ENCODE measurements at places on chromosomes 3 and 15.

GRCh38 chr15:79560384-79560783 lies 128.2 kb downstream of the MINAR1 start:
- no peak for DNase-seq

DNA sequence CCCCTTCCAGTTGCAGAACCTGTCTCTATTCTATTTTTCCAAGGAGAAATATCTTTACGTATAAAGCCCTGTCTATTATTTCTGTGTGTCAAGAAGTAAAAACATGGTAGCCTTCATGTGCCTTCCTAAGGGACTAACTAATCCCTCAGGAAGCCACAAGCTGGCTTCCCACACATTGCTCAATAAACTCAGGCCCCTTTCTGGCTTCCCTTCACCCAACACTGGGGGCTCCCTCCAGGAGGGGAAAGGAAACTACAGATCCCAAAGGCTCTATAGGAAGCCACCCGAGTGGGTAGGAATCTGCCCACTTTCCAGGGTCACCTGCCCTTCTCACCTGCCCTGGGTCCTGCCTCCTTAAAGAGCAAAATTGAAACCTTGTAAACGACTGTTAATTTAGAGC lies 4.6 kb downstream of the TLE3 start:
- no peak for DNase-seq

DNA sequence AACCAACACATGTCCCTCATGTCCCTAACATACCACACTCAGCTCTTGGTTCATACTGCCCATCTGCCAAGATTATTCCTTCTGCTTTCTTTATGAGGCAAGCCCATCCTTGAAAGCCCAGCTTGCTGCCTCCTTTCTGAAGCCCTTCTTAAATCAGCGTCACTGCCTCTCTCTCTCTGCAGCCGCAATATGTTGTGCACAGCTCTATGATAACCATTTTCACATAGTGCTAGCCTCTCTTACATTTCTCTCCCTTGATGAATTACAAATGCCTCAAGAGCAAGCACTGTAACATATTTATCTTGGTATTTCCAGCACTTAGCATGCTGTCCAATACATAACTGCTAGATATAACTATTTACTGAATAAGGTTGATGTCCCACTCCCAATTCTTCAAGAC lies 86.5 kb downstream of the TNIK start:
- DNase-seq: no peak

DNA sequence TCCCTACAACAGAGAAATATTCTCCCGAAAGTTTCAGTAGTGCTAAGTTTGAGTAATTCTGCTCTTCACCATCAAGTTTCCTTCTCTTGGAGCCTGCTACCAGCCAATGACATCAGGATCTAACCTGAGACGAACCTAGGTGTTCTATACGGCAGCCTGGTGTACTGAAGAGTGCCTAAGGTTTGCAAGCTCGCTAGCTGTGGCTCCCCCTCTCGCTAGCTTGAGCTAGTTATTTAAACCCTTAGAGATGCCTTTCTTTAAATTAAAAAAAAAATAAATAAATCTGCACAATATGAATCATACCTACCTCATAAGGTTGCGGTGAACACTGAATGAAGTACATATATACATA lies 1.4 kb upstream of the COL8A1 start:
- DNase-seq: no peak

DNA sequence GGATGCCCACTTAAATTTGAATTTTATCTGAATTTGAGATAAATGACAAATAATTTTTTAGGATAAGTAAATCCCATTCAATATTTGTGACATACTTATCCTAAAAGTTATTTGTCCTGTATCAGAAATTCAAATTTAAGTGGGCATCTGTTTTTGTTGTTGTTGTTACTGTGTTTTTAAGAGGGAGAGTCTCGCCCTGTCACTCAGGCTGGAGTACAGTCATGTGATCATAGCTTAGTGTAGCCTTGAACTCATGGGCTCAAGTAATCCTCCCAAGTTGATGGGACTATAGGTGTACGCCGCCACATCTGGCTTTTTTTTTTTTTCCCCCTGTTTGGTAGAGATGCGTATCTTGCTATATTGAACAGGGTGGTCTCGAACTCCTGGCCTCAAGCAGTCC lies 283.0 kb downstream of the PTPRG start:
- no peak for DNase-seq

GRCh38 chr3:33425453-33425852 lies 14.8 kb downstream of the UBP1 start:
- DNase-seq: no peak

DNA sequence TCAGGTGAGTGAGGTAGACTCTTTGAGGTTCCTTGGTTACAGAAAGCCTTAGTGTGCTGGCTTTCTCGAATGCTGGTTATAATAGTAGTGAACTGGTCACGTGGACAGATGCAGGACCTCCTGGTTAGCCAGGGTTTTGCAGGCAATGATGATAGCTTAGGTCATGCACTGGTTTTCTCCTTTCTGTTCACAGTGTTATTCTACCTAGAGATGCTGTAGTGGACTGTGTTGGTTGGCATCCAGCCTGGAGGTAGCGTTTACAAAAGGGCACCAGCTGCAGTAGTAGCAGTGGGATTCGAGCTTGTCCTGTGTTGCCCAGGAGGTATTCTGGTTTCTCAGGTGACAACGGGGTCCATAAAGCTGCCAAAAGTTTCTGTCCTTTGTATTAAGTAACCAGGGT lies 27.0 kb downstream of the PCCB start:
- no peak for DNase-seq

- DNase-seq: no peak
These were observed 14.3 kb downstream of the LIMD1 start for GRCh38 chr3:45608885-45609284.

GRCh38 chr15:45197512-45197911 lies 9.7 kb upstream of the SHF start:
- DNase-seq: no peak

DNA sequence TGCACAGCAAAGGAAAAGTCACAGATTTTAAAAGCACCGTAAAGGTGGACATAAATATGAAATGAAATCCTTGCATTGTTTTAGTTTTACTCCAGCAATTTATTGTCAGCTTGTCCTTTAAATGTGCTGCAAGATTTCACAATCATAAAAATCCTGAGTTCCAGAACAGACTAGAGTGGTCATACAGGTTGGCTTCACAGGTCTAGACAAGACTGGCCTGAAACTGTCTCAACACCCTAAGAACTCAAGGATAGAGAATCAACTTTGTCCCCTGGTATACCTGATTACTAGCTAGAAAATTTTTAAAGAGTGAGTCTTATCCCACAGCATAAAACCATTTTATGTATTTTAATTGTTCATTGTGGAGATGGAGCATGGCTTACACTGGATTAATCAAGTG lies 521.7 kb upstream of the MCTP2 start:
- DNase-seq: no peak

- no peak for DNase-seq
These were observed 48.1 kb upstream of the EPHA3 start for GRCh38 chr3:89059211-89059925.

GRCh38 chr3:184428561-184429175 lies 48.8 kb downstream of the CHRD start:
- DNase-seq: no peak

DNA sequence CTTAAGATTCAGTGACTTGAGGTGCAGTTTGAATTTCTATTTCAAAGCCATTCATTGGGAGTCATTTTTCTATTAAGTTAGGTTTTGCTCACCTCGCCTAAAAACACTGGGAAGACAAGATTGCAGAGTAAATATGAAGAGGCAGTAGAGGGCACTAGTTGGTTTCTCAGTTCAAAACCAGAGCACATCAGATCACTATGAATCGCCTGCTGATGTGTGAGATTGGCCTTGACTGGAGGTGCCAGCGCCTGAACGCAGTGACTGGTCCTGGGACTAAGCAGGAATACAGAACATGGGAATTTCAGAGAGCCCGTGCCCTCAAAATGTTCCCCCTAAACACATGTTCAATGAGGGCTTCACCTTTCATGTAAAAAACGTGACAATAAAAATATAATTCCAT lies 229.0 kb downstream of the ITPR1 start:
- peak; percentile 41 for DNase-seq

DNA sequence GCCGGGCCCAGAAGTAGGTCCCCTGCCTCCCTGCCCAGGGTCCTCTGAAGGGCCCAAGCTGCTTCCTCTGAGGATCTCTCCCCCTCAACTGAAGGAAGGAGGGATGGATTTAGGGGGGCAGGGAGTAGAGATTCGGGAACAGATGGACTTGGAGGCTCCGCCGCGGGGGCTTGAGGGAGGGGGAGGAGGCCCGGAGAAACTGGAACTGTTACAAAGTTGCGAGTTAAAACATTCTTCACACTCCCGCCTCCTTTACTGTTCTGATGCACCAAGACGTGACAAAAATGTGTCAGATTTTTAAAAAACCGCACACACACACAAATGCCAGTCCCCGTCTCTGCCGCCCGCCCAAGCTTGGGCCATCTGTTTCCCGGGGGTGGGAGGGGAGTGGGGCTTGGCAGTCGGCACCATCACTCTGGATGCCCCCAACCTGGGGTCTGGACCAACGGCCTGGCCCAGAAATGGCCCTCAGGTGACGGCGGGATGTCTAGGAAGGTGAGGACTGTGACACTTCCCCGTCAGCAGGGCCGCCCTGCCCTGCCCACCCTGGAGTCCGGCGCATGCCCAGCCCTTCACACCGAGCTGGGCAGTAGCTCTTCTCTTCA lies 25.0 kb upstream of the LINGO1 start:
- no peak for DNase-seq

- peak; percentile 33 for DNase-seq
These were observed 45.6 kb upstream of the LDHAL6B start for GRCh38 chr15:59160880-59161593.

GRCh38 chr15:52735231-52736089 lies 54.7 kb downstream of the ONECUT1 start:
- DNase-seq: peak; percentile 75

DNA sequence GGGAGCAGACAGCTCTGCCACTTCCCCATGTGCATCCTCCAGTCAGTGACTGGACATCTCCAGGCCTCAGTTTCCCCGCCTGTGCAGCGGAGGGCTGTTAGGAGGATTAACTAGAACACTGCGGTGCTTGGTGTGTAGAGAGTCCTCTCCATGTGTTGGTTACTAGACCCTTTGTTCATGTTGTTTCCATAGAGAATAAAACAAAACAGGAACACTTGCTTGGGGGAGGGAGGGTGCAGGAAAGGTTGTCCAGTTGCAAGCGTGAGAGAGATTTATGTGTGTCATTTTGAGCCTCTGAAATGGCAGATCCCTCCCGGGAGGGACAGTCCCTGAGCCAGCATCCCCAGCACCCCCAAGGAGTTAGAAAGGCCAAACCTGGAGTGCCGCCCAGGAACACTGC lies 184.0 kb upstream of the LYSMD4 start:
- DNase-seq: no peak

- DNase-seq: peak; percentile 45
These were observed 603 bp downstream of the EIF1B start for GRCh38 chr3:40309925-40310695.

GRCh38 chr3:108201258-108201657 lies 21.0 kb downstream of the IFT57 start:
- no peak for DNase-seq

- no peak for DNase-seq
These were observed 34.2 kb downstream of the ZNF654 start for GRCh38 chr3:88093266-88093665.

DNA sequence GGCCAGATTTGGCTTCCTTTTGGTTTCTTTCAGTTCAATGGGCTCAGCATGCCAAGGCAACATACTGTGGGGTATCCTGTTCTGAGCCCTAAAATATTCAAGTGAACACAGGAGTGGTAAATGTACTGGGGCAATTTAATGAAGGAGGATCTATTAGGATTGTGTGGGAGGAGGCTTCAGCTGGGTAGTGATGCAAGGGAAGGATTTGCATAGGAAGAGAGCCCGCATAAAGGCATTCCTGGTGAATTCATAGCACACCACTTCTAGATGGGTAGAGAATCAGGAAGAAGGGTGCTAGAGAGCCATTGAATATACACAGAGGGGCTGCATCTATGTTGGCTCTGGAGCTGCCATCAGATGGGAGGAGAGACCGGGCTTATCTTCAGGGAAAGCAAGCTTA lies 20.6 kb upstream of the KNG1 start:
- no peak for DNase-seq

DNA sequence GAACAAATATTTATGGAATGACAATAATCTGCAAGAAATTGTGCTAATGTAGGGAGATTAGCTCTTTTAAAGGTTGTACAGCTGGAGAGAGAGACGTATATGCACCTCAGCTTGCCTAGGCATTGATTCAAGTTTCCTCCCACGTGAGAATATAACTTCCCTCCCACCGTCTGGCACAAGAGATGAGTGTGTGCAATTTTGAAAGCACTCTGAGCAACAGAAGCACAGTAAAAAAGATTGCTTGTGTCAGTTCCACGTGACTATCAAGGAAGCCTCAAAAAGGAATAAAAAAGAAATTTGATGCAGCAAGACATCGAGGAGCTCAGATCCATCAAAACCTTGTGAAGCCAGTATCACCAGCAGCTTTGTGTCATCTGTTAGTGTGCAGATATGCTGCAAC lies 435.3 kb downstream of the TUSC7 start:
- no peak for DNase-seq

- DNase-seq: no peak
These were observed 9.3 kb downstream of the ZPLD1 start for GRCh38 chr3:102444101-102444500.

DNA sequence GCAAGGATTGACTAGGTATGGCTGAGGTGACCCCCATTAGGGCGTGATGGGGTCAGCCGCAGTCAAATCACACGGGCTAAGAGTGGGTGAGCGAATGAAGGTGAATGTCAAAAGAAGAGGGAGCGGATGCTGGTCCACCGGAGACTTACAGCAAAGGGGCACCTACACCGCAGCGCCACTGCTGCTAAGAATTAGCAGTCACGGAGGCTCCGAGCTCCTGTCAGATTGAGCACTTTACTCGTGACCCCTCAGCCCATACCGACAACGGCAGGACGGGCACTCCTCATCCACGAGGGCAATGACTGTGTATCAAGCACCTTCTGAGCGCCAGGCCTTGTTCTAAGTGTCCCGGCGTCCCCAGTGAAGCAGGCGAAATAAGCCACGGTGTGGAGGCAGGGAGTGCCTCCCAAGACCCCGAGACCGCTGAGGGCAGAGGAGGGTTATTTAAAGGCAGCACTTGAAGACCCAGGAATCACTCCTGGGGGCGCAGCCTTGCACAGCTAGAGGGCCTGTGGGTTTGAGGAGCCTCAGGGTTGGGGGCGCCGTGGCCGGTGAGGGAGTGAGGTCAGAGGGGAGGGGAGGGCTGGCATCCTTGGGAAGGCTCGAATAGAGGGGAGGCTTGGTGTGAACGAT lies 61.6 kb upstream of the GATA2 start:
- DNase-seq: no peak
